ENCODE measurements at places on chromosomes 12 and 14.

GRCh38 chr12:30023186-30023585 lies 239.4 kb upstream of the TMTC1 start:
- DNase-seq = no peak

- DNase-seq = no peak
These were observed 27.5 kb downstream of the TECPR2 start for GRCh38 chr14:102390064-102390855.

GRCh38 chr12:76030341-76031080 lies 1.1 kb downstream of the PHLDA1 start:
- DNase-seq = peak; percentile 38

GRCh38 chr14:90489916-90490719 lies 93.3 kb downstream of the CALM1 start:
- peak; percentile 74 for DNase-seq

DNA sequence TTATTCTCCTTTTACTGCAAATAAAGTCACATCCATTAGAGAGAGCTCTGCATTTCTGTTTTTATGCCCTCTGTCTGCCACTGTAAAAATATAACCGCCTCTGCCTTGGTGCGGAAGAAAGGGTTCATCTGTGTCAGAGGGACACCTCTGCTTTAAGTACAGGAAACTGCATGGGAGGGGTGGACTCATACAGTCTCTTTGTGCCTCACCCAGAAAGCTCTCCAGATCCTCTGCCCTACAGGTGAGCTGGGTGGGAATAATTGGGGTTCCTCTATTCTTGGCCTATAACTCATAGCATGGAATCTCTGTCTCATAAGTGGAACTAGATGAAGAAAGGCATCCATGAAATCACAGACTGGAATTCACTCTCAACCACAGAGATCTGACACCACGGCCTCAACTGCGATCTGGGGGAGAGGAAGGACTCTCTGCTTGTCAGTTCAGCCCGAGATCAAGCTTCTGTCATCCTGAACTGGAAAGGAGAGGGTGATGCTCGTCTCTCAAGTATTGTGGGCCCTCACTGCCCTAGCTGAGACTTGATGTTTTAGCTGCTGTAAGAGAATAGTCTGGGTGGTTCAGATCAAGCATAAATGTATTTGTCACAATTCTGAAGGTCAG lies 702.3 kb downstream of the TMEM121 start:
- no peak for DNase-seq

DNA sequence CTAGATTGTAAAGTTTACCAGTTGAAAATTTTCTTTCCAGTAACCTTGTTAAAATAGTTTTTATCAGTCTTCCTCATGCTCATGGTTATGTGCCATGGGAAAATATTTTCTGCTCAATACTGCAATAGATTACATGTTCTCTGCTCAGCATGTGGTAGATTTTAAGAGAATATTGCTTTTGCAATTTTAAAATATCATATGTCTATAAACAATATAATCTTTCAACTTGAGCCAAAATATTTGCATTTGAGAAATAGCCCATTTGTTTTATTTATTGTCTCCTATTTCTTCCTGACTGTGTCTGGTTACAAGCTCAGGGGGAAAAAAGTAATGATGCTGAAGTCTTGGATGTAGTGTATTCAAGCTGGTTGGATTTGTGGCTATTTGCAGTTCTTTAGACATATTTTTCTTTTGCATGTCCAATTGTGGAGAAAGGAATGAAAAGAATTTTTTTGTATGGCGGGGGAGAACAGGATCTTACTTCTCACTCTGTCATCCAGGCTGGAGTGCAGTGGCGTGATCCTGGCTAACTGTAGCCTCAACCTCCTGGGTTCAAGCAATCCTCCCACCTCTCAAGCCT lies 342.6 kb upstream of the NAV3 start:
- DNase-seq = no peak

GRCh38 chr12:6919588-6919987 lies 5.2 kb downstream of the ENO2 start:
- no peak for DNase-seq

DNA sequence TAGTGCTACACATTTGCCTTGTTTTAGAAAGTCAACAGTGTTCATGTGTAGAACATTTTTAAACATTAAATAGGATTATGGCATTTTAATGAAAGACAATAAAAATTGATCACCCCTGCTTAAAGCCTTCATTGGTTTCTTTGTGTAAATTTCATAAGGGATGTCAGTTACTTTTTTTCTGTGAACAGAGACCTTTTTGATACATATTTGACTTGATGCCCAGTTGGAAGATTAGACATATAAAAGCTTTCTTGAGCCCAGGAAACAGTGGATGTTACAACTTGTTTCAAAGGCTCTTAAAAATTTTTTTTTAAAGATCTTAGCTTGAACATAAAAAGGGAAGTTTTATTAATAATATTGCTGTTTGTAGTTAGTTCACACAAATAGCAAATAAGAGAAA lies 168.7 kb upstream of the PDZRN4 start:
- DNase-seq = no peak

DNA sequence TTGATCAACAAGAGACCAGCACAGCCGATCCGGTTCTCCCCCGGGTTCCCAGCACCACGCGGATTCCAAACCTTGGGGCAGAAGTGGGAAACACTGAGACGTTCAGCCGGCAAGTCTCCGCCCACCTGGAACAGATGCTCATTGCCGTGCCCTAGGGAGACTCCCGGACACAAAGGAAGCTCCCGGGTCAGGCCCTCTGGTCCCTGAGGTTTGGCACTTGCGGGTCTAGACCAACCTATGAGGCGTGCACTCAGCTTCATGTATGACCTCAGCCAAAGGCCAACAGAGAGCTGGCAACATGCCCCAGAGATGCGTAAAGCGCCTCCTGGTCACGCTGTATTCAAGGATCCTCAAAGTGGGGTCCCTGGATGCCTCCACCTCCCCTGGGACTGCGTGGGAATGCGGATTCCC lies 2.5 kb downstream of the RIMBP2 start:
- DNase-seq = peak; percentile 42

- no peak for DNase-seq
These were observed 30.2 kb upstream of the NPAS3 start for GRCh38 chr14:32908196-32909084.

- no peak for DNase-seq
These were observed 15.2 kb upstream of the FOXN3 start for GRCh38 chr14:89432226-89432625.

GRCh38 chr12:106223485-106224354 lies 24.1 kb downstream of the CKAP4 start:
- DNase-seq = peak; percentile 71

DNA sequence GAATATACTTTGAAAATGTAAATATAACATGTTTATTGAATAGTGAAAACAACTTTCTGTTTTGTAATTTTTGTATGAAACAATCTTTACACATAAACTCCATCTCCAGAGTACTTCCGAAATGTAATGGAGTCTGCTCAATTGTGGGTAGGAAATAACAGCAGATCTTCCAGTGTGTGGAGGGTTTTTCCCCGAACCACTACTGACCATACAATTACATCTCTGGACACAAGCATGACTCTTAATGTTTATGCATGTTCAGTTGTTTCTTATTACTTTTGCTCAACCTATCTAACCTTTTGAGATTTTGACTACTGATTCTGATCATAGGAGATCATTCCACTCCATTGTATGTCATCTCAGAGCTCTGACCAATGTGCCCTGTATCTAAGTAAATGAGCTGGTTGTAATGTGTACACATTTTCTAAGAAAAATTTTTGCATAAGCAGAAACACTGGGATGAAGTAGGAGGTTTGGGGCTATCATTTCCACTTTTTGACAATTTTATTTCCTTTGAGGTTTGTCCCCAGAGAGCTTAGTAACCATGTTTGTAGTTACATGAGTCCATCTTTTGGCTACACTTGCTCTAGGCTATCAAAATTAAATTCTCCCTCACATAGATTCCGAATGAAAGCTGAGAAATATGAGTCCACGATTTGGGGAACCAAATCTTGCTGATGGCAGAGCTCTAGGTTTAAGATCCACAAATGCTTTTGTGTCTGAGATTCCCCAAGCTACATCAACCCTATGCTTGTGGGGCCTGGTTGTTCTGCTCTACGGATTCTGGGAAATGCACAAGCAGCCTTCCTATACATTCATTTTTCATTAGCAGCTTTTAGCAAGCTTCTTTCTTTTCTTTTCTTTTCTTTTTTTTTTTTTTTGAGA lies 21.4 kb upstream of the CLEC4D start:
- no peak for DNase-seq

DNA sequence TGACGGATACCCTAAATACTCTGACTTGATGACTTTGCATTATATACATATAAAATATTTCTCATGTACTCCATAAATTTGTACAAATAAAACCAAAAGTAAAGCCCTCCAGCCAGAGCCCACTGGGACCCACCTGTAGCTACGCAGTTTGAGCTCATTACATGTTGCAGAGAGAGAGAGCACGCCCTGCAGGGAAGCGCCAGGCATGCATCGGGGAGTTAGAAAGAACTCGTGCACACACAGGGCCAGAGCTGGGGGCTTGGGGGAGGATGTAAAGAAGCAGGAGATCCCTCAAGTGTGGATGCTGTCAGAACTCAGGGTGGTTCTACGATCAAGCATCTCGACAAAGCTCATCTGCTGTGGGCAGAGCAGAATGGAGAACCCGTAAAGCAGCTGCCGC lies 178.5 kb upstream of the RTL1 start:
- no peak for DNase-seq

- DNase-seq = no peak
These were observed 124.9 kb downstream of the BCAT1 start for GRCh38 chr12:24823808-24824515.

All from thyroid gland (tissue), 4 donors.